ENCODE measurements at places on chromosomes 4 and X.

GRCh38 chr4:16893141-16893651, 5.2 kb downstream of the LDB2 start:
- no peak for DNase-seq

DNA sequence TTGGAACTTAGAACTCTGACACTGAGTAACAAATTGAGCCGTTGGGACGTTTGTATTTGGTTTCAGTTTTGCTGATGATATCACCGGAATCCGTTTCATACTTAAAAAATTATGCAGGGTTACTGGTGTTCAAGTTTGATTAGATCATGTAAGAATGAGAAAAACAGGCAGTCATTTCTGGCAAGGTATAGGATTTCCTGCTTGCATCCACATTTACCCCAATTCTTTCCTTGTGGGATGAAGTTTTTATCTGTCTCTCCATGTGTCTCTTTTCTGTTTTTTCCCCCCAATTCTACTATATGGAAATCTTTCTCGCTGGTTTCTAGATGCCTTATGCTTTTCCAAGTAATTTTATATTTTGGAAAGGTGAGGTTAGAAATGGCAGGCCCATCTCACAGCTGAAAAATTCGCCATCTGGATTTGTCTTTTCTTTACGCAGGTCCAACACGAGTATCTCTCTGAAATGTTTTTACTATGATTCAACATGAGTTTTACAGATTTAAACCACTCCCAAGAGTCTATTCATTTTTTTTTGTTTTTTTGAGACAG, 197.9 kb downstream of the SHOX start:
- DNase-seq = no peak

DNA sequence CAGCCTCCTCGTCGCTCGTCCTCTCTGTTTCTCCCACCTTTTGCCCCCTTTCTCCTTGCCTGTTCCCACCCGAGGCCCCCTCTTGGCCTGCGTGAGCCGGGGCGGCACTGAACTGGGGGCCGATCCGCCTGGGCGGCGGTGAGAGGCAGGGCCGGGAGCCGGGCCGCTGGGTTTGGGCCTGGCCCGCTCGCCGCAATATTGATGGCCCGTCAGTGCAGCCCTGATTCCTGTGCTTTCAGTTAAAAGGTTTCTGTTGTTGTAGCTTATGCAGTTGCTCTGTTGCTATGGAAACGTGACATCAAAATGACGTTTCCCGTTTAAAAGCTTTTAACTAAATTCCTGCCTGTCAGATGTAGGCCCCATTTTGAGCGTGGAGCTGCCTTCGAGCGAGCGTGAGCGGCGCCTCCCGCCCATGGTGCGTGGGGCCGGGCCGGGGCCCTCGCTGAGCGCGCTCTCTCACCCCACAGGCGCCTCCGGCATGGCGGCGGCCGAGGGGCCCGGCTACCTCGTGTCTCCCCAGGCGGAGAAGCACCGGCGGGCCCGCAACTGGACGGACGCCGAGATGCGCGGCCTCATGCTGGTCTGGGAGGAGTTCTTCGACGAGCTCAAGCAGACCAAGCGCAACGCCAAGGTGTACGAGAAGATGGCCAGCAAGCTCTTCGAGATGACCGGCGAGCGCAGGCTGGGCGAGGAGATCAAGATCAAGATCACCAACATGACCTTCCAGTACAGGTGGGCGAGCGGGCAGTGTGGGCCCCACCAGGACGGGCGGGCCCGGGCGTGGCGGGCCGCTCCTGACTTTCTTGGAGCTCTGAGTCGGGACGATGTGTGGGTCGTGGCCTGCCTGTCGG, at the start of gene MSANTD1:
TSS of gene MSANTD1 (plus strand) at position 349 of the 851 bp plus-strand sequence. CDS start at position 413, 64 bp downstream.
- DNase-seq = no peak

- no peak for DNase-seq
Measured at GRCh38 chr4:109877400-109877799, 29.5 kb downstream of the LRIT3 start.

DNA sequence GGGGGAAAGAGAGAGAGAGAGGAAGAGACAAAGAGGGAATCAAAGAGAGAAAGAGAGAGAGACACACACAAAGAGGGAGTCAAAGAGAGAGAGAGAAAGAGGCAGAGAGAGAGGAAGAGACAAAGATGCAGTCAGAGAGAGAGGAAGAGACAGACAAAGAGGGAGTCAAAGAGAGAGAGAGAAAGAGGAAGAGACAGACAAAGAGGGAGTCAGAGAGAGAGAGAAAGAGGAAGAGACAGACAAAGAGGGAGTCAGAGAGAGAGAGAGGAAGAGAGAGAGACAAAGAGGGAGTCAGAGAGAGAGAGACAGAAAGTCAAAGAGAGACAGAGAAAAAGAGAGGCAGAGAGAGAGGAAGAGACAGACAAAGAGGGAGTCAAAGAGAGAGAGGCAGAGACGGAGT, 45.5 kb downstream of the MAGEA9 start:
- DNase-seq = no peak

DNA sequence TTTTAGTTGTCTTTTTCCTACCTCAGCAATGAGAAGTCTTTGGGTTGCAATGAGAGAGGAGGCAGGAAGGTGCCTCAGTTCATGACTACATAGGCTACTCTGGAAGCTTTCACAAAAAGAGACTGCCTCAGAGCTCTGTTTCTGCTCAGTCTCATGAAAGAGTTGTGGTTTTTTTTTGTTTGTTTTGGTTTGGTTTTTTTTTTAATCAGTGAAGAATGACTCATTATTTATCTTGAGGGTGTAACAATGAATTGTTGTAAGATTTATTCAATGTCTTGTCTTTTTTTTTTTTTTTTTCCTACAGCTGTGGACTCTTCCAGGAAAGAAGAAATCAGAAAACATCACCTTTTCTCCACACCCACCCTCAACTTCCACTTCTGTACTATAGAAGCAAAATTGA, 67.5 kb upstream of the CXCL13 start:
- no peak for DNase-seq

- no peak for DNase-seq
Measured at GRCh38 chr4:20844311-20844710, 144.1 kb downstream of the PACRGL start.

DNA sequence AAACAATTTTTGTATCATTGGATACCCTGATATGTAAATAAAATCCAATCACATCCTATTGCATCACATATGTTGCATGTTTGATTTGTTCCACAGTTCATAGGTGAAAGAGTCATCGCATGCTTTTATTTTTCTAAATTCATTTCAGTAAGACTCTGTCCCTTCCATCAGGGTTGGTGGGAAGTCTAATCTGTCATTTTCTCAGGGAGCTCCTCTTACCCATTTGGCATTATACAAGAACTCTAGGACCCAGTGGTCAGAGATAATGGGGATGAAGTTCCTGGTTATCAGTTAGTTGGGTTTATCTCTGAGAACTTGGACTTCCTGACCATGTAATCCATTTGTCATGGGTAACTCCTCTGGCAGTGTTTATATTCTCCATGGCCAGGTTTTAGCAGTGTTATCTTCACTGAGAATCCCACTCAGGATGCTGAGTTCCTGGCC, 227.1 kb upstream of the JADE1 start:
- peak; percentile 73 for DNase-seq

DNA sequence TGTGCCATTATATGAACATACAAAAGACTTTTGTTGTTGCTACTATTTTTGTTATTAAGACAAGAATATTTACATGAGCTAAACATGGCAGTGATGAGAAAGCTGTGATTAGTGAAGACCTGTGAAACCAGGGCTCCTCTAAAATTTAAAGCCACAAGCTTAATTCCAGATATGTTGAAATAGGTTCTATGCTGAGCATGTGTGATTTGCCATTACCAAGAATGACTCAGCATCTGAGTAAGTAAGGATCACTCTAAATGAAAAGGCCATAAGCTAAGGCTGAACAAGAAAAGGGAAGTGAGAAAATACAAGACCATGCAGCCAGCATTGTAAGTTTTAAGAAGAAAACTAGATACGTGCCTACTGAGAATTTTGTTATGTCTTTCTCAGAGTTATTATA, 75.9 kb upstream of the CAMK2D start:
- DNase-seq = peak; percentile 18

DNA sequence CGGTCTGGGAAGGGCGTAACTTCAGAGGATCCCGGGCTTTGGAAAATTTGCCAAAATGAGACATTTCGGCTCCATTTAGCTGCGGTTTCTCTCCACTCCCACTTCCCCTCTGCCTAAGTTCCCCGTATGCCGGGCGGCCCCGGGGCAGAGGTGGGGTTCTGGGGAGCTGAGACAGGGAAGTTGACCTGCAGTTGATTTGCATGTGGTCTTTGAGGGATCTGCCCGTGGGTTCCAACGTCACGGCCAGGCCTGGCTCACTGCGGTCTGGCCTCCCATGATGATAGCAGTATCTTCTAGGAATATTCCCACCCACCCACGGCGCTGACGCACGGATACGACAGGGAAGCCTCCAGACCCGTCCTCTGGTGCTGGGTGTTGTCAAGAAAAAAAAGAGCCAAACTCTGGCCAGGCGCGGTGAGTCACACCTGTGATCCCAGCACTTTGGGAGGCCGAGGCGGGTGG, 27.3 kb upstream of the CRLF2 start:
- peak; percentile 76 for DNase-seq

GRCh38 chr4:180058691-180059215, 2184.4 kb upstream of the TENM3 start:
- no peak for DNase-seq

DNA sequence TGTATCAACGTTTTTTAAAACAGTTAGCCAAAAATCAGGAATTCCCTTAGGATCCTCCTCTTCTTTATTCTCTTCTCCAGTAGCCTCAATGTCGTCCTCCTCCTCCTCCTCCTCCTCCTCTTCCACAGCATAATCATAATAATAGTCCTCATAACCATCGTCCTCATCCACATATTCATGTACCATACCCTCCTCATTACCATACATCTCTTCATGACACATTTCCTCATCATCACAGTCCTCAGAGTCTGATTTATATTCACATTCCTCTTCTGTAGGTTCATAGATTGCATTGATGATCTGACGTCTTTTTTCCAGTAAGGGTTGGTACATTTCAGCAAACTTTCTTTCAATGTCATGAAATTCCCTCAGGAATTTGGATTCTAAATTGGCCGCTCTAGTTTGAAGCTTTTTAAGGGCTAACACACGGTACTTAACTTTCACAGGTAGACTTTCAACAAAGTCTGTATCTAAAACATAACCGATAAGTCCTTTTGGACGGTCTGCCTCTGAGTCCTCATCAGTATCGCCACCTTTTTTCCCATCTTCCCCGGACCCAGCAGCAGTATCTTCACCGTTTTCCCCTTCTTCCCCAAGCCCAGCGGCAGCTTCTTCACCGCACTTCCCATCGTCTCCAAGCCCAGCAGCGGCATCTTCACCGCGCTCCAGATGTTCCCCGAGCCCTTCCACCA, 771 bp downstream of the NAP1L2 start:
- no peak for DNase-seq

GRCh38 chr4:121900132-121900983, 30.1 kb upstream of the BBS7 start:
- DNase-seq = peak; percentile 71

DNA sequence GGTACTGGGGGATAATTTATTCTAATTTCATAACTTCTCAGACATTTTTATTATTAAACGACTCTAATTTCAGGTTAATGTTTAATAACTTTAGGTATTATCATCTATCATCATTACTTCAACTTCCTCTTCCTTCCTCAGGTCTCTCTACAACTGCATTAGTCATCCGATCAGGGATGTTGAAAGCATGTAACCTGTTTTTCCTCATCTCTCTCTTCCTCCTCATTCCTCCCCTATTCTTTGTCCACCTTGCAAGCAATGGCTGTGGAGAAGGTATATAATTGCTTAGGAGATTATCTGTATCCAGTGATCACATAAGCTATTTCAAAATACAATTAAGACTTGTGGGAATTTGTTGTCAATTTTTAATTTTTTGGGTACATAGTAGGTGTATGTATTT, 632.6 kb upstream of the DIAPH2 start:
- no peak for DNase-seq

GRCh38 chr4:102281171-102281839, 64.0 kb downstream of the SLC39A8 start:
- peak; percentile 82 for DNase-seq

DNA sequence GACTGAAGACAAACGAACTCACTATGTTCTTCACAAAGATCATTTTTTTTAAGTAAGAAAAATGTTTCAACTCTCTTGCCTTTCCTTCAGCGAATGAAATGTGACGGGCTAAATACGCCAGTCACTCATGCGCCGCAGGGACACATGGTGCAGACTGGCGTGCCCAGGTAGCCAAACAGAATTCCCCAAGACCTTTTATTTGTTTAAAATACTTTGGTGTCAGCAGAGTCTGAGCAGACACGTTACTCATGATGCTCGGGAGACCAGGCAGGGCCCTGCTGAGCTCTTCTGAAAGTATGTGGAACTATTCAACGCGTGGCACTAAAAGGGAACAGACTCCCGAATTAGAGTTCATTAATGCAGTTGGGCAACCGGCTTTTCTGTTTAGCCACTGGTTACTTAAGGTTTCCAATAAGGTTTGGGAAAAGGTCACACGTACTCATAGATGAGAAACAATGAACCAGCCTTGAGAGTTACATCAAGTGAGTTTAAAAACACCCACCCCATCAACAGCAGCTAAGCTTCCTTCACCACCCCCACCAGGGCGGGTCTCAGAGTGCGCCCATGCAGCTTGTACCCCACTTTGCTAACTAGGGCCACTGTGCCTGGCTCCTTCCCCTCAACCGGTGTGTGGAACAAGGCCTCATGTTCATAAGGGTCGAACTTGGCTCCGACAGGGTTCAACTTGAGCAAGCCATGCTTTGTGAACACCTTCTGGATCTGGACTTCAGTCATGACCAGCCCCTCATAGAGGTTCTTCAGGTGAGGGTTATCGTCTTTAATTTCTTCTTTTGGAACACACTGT, 7.3 kb downstream of the GRPEL1 start:
- no peak for DNase-seq

DNA sequence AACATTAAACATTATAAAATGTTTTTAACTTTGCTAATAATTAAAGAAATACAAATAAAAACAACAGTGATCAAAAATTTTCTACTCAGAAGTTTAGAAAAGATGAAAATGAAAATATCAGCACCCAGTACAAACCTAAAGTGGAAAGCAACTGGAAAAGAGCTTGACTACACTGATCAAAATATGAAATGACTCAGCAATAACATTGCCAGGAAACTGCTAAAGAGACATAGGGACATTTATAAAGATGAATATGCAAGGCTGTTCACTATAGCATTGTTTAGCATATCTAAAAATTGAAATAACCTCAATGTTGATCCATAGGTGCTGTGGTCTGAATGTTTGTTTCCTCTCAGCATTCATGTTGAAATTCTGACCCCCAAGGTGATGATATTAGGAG, 88.5 kb upstream of the NOCT start:
- DNase-seq = no peak

GRCh38 chr4:139957986-139958738, 195.8 kb downstream of the MAML3 start:
- no peak for DNase-seq

Measured in hematopoietic multipotent progenitor cell treated with erythropoietin and hydrocortisone succinate and interleukin-3 and kit ligand, for 8 days (in vitro differentiated cells).